ENCODE measurements at places on chromosomes 5 and 9.

DNA sequence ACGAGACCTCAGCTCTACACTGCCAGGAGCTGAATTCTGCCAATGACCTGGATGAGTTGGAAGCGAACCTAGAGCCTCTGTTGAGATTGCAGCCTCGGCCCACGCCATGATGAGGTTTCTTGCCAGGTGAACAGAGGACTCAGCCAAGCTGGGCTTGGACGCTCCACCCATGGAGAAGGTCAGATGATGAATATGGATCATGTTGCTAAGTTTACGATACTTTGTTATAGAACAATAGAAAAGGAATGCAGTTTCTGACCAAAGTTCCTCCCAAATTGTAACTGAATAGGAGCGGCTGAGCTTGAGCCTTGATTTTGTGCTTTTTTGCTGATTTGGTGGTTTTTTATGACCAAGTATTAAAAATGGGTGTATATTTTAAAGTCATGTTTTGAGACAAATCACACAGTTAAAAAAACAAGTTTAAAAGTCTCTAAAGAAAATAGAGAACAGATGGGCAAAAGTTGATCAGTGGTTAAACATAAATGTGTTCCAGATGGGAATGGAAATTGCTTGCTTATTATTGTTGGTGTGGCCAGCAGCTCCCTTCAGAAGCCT, 32.9 kb downstream of the ROPN1L start:
- no peak for DNase-seq

DNA sequence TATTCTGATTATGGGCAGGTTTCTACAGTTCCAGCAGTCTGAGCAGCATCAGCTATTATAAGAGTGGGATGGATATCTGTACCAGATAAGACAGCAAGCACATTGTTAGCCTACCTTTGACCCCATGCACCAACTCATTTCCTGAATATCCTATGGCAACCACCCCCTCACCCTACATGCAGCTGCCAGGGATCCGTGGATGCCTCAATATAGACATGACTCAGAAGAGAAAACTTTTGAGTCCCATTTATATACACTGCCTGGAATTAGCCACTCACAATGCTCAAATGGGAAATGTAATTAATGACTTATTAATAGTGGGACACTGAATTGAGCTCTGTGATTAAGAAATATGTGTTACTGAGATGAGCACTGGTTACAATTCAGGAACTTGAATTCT, 124.4 kb downstream of the SSBP2 start:
- DNase-seq = peak; percentile 92

GRCh38 chr9:1051584-1052275, 1.6 kb downstream of the DMRT2 start:
- peak; percentile 45 for DNase-seq

DNA sequence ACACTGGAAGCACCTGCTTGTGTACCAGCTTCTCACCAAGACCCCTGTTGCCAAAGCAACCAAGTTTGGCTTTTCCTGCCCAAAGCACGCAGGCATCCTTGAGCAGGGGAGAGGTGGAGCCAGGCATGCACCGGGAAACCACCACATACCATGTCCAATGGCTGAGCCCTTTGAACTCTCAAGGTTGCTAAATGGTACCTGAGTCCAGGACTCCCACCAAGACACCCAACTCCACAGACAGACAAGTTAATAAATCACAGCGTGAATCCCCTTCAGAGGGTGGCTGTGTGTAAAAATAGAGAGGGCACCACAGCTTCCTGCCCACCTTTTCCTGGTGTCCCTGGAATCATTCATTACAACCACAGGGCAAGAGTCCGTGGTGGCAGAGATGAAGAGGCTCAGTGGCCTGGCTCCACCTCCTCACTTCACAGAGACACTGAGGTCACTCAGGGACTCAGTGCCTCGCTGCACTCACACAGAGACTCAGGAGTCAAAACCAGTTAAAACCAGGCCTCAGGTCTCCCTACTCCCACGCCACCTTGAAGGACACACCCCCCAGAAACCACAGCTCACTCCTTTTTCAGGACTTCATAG, 143.7 kb downstream of the C5orf15 start:
- DNase-seq = peak; percentile 82

- DNase-seq = no peak
These were observed 96.2 kb upstream of the IL6ST start for GRCh38 chr5:56090793-56091460.

GRCh38 chr9:20835377-20836286, 151.6 kb downstream of the FOCAD start:
- peak; percentile 37 for DNase-seq

GRCh38 chr5:545641-546375, 21.6 kb upstream of the SLC9A3 start:
- no peak for DNase-seq

DNA sequence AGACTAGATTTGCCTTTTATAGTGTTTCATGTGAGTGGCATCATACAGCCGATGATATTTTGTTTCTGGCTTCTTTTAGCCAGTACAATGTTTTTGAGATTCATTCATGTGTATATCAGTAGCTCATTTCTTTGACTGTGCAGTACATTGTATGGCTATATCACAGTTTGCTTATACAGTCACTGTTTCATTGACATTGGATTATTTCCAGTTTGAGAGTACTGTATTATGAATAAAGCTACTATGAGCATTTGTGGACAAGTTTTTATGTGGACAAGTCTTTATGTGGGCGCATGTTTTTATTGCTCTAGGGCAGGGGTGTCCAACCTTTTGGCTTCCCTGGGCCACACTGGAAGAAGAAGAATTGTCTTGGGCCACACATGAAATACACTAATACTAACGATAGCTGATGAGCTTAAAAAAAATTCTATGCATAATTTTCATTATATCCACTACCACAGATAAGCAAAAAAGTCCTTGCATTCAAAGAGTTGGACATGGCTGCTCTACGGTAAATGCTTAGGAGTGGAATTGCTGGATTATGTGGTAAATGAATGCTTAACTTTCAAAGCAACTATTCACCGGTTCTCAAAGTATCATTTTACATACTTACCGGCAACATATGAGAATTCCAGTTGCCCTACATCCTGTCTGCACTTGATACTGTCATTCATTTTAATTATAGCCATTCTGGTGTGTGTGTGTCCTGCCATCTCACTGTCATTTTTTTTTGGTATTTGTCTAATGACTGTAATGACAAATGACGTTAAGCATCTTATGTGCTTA, 177.8 kb downstream of the RGS3 start:
- DNase-seq = no peak

- peak; percentile 37 for DNase-seq
These were observed 78.3 kb downstream of the CEP120 start for GRCh38 chr5:123344816-123345426.

DNA sequence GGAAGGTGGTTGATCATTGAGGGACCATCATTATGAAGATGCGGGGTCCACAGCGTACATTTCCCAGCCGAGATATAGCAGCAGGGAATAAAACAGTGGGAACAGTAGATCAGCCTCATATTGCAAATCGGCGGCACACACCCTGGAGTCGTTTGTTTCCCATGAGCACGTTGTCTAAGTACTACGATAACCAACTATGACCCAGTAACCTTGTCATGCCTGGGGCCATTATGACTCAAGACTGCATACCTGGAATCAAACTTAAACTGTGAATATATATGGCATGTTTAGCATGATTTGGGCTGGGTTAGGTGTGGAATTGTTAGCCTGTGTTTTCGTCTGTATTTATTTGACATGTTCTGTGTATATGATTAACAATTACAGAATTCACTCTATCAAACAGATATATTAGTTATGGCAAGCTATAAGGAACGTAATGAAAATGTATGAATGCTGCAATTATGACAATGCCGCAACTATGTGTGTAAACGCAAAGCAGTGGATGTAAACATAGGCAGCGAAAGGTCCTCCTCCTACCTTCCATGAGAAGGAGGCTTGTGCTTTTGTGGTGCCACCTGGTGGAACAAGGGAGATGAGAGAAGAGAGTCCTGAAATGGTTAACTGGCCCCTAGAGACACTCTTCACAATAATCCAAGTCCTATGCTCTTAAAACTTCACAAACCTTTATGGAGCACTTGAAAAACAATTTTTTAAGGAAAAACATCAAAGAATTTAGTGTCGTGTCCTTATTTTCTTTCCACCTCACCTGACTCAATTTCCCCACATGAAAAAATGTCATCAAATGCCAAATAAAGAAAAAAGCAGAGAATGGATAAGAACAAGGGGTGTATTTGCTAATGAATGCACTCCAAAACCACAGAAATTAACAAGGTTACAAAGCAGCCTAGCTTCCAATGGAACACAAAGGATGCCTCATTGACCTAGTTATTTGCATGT, 47.1 kb downstream of the SEMA5A start:
- DNase-seq = peak; percentile 51

- DNase-seq = no peak
These were observed 244.2 kb downstream of the AUH start for GRCh38 chr9:91117474-91117891.

DNA sequence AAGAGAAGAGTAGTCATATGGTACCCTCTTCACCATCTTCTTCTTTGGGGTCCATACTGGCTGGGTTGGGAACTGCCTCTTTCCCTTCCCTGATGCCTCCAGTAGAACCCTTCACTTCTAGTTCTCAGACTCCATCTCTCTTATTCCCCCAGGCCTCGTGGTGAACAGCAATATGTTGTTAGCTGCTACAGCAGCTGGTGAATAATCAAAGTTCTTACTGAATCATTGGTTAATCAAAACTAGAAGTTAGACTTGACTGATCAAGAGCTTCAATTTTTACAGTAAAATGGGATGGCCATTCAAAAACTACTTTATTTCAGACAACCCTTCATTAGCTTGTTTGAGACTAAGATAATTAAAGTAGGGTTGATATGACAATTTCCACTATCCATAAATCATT, 190.9 kb upstream of the GNA14 start:
- peak; percentile 63 for DNase-seq

GRCh38 chr5:40833712-40834229, 1.3 kb downstream of the RPL37 start:
- DNase-seq = no peak

GRCh38 chr9:113523421-113524141, 60.1 kb downstream of the RGS3 start:
- DNase-seq = no peak

- peak; percentile 55 for DNase-seq
These were observed 28.0 kb downstream of the TEX10 start for GRCh38 chr9:100324594-100325200.

DNA sequence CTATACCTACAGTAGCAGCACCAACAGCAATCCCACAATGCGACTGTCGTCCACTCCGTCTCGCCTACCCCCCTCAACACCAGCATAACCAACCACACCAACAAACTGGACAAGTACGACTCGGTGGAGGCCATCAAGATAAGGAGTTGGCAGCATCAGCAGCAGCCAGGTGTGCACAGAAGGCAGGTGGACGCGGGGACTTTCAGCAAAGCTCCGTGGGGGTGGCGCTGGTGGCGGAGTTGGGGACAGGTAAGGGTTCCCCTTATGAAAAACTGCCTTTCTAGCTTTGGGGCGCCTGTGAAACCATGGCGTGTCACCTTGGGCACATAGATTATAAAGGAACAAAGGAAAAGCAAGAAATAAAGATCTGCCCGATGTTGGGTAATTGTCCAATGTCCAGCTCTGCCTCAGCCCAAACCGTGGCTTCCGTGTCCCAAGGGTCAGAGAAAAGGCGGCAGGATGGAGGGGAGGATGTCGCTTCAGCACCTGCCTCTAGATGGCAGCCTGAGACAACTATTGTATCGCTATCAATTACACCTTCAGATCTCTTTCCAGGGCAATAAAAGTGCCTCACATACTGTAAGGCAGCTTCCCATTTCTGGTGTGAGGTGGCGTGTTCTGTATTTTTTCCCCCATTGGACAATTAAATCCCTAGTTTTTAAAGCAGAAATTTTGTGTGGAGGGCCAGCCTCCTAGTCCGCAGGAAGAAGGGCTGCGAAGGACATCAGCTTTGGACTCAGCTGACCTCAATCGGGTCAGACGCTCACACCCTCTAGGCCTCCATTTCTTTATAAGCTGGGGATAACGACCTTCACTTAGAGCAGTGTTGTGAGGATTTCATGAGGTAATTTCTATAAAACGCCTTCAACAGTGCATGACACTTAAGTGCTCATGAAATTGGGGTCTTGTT, 58.8 kb downstream of the MTRR start:
- peak; percentile 62 for DNase-seq

DNA sequence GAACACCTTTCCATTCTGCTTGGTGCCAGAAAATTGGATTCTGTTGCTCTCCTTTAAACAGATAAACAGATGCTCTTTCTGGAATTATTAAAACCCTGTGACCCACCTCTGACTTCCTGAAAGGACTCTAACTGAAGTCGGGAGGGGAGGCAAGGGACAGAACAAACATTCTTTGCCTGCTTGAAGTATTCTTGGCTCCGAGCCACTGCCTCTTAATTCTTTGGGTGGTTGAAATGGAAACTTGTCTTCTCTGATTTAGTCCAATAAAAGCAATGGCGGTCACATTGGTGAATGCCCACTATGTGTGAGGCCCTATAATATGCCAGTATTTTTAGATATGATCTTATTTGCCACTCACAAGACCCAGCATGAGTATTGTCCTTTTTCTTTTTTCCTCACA, 236.8 kb downstream of the SLIT3 start:
- peak; percentile 45 for DNase-seq

GRCh38 chr5:81852291-81853029, 101.6 kb upstream of the SSBP2 start:
- DNase-seq = peak; percentile 44

DNA sequence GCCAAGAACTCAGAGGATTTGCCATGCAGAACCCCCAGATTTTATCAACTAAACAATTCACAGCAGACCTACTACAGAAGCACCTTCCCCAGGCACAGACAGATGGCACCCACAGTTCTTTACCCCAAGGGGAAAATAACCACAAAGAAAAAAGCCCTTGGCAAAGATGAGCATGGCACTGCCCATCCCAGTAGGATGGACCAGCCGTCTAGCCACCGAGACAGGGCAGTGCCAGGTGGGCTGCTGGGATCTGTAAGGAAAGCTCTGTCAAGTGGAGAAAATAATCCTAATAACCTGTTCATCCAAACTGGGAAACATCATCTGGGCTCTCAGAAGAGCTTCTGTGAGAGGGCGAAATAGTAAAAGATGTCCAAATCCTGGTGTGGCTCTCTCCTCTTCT, 130.0 kb downstream of the COL23A1 start:
- DNase-seq = no peak

GRCh38 chr5:1141834-1142233, 30.0 kb upstream of the SLC12A7 start:
- DNase-seq = no peak

GRCh38 chr5:112366987-112367386, 52.1 kb downstream of the EPB41L4A start:
- peak; percentile 28 for DNase-seq

- peak; percentile 71 for DNase-seq
These were observed 102.8 kb upstream of the CDKN2B start for GRCh38 chr9:22111954-22112247.

Measured in kidney tubule cell (primary cell).